NCI-H2171 (cell line): ENCODE measurements at places on chromosomes 2 and 18.
A peak's percentile ranks its signal among the peaks of the same experiment; 100 is the strongest.

DNA sequence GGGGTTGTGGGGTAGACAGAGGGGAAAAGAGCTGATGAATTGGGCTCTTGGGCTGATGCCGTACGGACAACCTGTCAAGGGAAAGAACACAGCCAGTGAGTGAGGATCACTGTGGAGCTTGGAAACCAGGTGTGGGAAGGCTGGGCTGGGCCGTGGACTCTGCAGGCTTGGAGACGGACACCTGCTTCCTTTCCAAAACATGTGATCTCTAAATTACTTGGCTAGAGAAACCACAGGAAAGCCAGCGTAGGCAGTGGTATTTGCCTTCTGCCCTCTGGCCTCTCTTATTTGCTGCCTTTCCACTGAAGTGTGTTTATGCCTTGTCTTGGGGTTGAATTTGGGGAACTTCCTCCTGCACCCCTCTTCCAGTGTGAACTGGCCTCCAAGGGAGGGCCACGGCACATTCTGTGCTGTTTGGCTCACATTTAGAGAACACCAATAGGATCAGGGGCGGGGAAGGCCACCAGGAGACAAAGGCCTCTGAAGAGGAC lies 267.7 kb downstream of the PRKCE start:
- DNase-seq: no peak

DNA sequence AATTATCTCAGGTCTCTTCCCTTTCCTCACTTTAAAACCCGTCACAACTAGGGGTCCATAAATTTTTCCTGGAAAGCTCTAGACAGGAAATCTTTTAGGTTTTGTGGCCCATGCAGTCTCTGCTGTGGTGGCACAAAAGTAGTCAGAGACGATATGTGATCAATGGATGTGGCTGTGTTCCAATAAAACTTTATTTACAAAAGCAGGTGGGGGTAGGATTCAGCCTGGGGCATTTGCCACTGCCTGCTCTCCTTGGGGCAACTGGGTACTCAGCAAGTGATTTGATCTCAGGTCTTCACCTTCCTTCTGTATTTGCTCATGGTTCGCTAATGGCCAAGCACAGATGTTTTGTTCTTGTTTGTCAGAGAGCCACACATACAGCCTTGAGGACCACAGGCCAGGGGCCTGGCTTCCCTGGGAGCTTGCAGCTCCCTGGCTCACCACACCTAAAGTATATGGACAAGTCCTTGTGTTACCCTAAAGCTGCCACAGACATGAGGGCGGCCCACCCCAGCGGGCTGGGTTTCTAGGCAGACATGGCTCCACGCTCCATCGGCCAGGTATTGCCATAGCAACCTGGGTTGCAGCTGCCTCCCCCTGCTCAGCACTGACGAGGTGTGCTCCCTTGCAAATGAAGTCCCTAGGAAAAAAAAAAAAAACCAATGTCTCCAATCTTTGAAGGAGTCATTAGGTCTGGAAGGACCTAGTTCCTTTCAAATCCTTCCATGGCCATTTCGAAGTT lies 89.7 kb upstream of the YWHAQ start:
- DNase-seq: peak; percentile 98

- DNase-seq: no peak
Observed at GRCh38 chr2:189190685-189191084, 11.1 kb upstream of the COL5A2 start.

DNA sequence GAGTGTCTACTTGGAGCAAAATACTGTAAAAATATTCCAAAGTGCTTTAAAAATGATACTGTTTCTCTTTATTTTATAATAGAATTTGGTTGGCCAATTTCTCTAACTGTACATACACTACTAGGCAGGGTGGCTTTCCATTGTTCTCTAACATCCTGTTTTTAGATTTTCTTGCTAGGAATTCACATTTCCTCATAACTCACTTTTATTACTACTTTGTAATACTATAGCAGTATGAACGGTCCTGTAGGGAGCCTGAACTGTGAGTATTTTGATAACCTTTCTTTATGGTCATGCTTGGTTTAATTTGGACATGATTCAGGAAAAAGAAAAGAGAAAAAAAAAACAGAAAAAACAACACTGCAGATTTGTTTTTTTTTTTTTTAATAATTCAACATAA lies 37.8 kb downstream of the GCG start:
- no peak for DNase-seq
